ENCODE measurements at places on chromosomes 5 and 9.

DNA sequence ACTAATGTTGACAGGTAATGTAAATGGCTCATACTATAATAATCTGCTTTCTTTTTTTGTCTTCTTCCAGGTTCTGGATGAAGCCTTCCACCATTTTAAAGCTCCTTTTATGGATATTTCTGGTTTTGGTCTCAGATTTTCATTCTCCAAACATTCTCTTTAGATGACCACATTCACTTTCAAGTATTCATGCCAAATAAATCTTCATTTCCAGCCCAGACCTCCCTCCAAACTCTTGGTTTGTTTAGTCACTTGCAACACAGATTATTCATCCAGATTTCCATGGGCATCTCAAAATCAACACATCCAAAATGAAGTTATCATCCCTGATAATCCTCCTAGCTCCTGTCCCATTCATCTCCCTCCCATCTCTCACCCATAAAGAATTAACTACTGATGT, 40.3 kb upstream of the SVEP1 start:
- DNase-seq: no peak

- DNase-seq: no peak
These were observed 174.3 kb downstream of the TRPM3 start for GRCh38 chr9:70947086-70947485.

- no peak for DNase-seq
These were observed 10.0 kb upstream of the SHISAL2B start for GRCh38 chr5:64680289-64680688.

DNA sequence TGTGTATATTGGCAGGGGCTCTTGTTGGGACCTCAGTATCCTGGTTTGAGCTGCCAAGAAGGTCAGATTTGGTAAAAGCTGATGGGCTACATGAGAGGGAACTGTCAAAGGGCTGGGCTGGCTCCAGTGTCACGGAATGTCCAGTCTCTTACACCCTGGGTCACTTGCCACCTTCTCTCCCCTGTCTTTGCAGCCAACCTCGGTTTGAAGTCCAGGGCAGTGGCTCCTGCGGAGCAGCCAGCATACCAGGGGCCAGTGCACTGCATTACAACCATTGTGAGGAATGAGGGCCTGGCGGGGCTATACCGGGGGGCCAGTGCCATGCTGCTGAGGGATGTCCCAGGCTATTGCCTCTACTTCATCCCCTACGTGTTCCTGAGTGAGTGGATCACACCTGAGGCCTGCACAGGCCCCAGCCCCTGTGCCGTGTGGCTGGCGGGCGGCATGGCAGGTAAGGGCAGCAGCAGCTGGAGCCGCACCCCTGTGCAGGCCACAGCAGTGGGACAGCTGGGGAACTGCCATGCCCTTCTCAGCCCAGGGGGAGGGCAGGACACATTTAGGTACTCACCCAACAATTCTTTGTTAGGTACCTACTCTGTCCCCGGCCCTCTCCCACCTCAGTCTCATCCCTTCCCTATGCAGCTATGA, 24.2 kb downstream of the IL9 start:
- no peak for DNase-seq

- no peak for DNase-seq
These were observed 12.9 kb upstream of the F2RL1 start for GRCh38 chr5:76805821-76806505.

GRCh38 chr5:105754056-105754455, 1916.7 kb downstream of the EFNA5 start:
- DNase-seq: no peak

GRCh38 chr9:129918296-129918950, 83.2 kb downstream of the USP20 start:
- no peak for DNase-seq

DNA sequence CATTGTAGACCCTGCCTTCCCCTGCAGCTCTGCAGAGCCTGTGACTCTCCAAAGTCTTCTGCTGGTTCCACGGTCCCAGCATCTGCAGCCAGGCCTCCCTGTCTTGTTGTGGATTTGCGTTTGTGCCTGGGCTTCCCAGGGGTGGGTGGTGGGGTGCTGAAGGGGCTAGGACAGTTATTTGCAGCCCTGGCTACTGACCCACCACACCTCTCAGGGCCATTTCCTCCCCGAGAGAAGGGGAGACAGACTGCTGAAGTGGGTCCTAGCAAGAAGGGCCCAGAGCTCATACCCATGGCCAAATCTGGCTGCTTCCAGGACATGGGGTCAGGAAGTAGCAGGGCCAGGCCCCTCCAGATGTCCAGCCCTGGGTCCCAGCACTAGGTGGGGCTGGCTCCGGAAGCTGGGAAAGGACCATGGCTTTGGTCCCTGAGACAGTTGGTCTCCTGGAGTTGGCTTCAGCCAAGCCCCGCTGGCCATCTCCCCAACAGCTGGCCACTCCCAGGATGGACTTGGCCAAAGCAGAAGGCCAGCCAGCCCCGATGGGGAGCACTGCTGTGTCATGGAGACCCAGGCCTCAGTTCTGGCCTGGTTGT, 26.3 kb downstream of the GSN start:
- no peak for DNase-seq

- no peak for DNase-seq
These were observed 199.6 kb downstream of the DCP2 start for GRCh38 chr5:113176196-113176595.

DNA sequence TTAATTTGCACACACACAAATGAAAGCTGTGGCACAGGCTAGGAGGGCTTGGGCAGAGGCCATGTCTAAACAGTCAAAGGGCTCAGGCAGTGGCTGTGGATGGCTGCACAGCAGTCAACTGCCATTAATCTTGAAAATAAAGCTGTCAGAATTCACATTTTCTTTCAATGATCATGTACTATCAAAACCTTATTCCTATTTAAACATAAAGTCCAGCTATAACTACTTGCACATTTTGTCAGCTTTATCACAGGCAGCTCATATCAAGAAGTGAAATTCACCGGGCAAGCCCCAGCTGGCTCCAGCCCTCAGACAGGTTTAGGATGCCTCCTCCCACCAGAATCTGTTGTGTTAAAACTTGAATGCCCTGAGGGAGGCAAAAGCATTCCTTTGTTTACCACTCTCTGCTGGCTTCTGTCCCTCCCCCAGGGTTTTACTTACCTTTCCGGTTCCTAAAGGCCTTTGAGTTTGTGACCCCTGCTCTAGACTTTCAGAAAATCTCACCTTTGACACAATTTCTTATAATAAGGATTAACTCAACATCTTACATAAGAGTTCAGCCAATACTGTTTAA, 54.9 kb upstream of the GRAMD2B start:
- DNase-seq: no peak

DNA sequence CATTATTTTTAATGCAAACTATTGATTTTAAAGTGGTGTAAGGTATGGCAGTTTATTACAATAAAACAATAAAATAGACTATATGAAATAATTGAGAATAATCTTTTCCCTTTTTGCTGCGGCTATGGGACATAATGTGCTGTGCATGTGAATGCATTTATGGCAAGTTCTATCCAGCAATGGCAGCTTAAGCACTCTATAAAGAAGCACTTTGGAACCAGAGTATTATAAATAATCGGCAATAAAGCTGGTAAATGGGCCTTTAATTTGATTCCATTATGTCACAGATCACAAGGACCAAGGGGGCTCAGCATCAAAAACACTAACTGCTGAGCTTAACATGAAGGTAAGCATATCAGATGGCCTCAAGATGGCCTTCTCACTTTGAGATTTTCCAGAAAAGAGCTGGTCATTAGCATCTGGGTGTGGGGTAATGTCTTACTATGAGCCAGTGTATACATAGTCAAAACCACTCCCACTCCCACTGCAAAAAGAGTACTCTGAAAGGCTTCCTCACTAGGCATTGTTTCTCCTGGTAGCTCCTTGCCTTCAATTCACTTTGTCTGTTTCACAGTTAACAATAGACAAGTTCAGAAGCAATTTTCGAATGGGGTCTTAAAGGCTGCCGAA, 97.1 kb upstream of the ASTN2 start:
- DNase-seq: no peak

GRCh38 chr5:68428231-68428811, 212.8 kb downstream of the PIK3R1 start:
- no peak for DNase-seq

- DNase-seq: no peak
These were observed 21.9 kb upstream of the NOTCH1 start for GRCh38 chr9:136567651-136568287.
